ENCODE measurements at places on chromosomes 6 and 20. TPM values are rescaled to one million over a fixed set of nuclear protein-coding genes. Genes with fewer than 3 reads are reported as not detected.

Gene PKIB
- 24.9 TPM for total RNA-seq

Gene CRIP3
- 0.50 TPM for total RNA-seq

Gene FBXO30
- total RNA-seq, result 14.2 TPM

Gene TRIM31
- not detected for total RNA-seq

Gene DEFB114
- not detected for total RNA-seq

Gene MEI4
- not detected for total RNA-seq

Gene IRF4
- total RNA-seq, result not detected

Gene KHDC1
- 0.71 TPM for total RNA-seq

Gene ASIP
- not detected for total RNA-seq

Gene UNC5CL
- total RNA-seq, result 0.50 TPM

Gene HLA-DPA1
- not detected for total RNA-seq

Gene ACTL10
- 1.4 TPM for total RNA-seq

Gene DNAH8
- 0.02 TPM for total RNA-seq

Gene TRAM2
- 12.5 TPM for total RNA-seq

Gene RTN4IP1
- total RNA-seq, result 4.3 TPM

Gene PRR18
- 0.09 TPM for total RNA-seq

Gene MYMX
- 0.17 TPM for total RNA-seq

Gene TRERF1
- total RNA-seq, result 0.33 TPM

Gene RGS17
- total RNA-seq, result 0.50 TPM

Gene FBXO9
- 31.5 TPM for total RNA-seq

Gene RCAN2
- 2.7 TPM for total RNA-seq

Gene PRICKLE4
- total RNA-seq, result 1.7 TPM

Gene SRMS
- under 0.01 TPM for total RNA-seq

Measured in mammary epithelial cell (primary cell).